ENCODE measurements at places on chromosomes 2 and 18. TPM values are rescaled to one million over a fixed set of nuclear protein-coding genes. Genes with fewer than 3 reads are reported as not detected.

The CHRND gene
- total RNA-seq, result not detected

The INPP5D gene
- 121 TPM for total RNA-seq

The PID1 gene
- total RNA-seq, result not detected

The MXD1 gene
- total RNA-seq, result 22.5 TPM

The ANKAR gene
- 5.9 TPM for total RNA-seq

The LIPG gene
- 0.18 TPM for total RNA-seq

The ZC3H6 gene
- 16.4 TPM for total RNA-seq

The FAM228A gene
- total RNA-seq, result not detected

The IGFBP2 gene
- 43.4 TPM for total RNA-seq

The CCDC85A gene
- not detected for total RNA-seq

The UGT1A3 gene
- not detected for total RNA-seq

The TYMS gene
- 242 TPM for total RNA-seq

The IL1R2 gene
- not detected for total RNA-seq

The SPHKAP gene
- not detected for total RNA-seq
